Right lobe of liver (tissue), 6 donors: ENCODE measurements at places on chromosomes 7 and 10.

DNA sequence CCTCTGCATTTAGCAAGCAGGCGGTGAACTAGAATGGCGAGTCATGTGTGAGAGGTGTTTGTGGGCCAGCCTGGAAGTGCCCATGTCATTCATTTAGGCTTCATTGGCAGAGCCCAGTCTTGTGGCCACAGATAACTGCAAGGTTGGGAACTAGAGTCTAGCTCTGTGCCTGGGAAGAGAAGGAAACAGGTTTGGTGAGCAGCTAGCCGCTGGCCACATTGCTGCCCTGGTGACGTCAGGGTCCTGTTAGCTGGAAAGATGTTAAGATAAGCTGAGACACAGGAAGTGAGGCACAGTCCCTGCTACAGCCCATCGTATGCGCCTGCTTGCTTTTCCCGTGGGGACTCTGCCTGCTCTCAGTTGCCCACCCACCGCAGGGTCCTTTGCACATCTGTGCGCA, 185.5 kb downstream of the CAMK1D start:
- H3K4me1 ChIP-seq, result peaks cover 29% of the 10 kb centered on the region
- DNase-seq, result no peak
- H3K36me3 ChIP-seq, result no peaks in the 10 kb centered on the region
- H3K4me3 ChIP-seq, result no peak overlapping the region

GRCh38 chr7:48251766-48252165, 80.5 kb downstream of the ABCA13 start:
- H3K4me1 ChIP-seq, result no peaks in the 10 kb centered on the region
- H3K4me3 ChIP-seq, result no peak overlapping the region
- H3K36me3 ChIP-seq, result no peaks in the 10 kb centered on the region
- no peaks in the 10 kb centered on the region for H3K27me3 ChIP-seq
- no peak overlapping the region for H3K27ac ChIP-seq

DNA sequence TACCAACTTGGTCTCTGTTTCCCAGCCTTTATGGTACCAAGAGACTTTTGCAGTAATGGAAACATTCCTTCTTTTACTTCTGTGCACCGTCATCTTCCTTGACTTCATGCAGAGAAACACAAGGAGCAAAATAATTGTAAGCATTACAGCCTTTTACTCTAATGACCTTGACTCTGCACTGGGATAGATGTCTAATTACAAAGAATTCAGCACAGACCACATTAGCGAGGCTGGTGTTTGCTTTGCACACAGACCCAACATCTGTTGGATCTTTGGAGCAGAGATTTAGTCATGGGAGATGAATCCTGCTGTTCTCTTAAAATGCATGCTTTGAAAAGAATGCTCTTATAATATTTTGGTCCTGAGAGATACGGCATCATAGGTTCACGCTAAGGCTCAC, 261.6 kb downstream of the TWIST1 start:
- H3K27ac ChIP-seq, result no peak overlapping the region
- no peaks in the 10 kb centered on the region for H3K36me3 ChIP-seq
- H3K4me1 ChIP-seq, result no peaks in the 10 kb centered on the region
- no peaks in the 10 kb centered on the region for H3K27me3 ChIP-seq
- no peak overlapping the region for H3K4me3 ChIP-seq

DNA sequence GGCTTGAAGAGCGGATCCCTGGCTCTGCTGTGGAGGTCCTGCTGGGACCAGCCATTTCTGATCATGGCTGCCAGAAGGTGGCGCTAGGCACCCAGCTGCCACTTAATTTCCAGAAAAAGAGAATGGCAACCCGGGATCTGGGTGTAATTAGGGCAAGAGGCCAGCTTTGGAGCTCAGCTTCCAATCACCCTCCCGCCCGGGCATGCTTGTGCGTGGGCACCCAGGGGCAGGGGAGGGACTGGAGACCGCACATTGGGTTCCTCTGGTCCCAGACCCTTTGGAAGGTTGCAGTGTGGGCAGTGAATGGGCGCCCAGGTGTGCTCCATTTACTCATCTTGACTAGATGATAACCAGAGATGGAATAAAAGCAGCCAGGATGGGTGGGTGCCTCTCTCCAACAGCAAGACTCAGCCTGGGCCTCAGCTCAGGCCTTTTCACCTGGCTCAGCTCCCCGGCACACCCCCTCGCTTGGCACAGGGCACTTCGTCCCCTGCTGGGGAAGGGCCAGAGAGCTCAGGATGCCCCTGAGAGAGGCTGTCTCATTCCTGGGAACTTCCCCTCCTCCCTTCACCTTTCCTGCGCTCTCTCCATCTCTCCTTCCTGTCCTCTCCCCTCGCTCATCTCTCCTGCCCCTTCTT, 14.7 kb downstream of the FAM241B start:
- H3K4me3 ChIP-seq, result no peak overlapping the region
- H3K4me1 ChIP-seq, result no peaks in the 10 kb centered on the region
- no peak overlapping the region for H3K27ac ChIP-seq
- no peaks in the 10 kb centered on the region for H3K27me3 ChIP-seq
- H3K36me3 ChIP-seq, result no peaks in the 10 kb centered on the region

GRCh38 chr10:30737931-30738391, 108.4 kb upstream of the LYZL2 start:
- DNase-seq, result no peak
- no peaks in the 10 kb centered on the region for H3K4me1 ChIP-seq
- no peak overlapping the region for H3K27ac ChIP-seq
- no peaks in the 10 kb centered on the region for H3K27me3 ChIP-seq

- no peaks in the 10 kb centered on the region for H3K27me3 ChIP-seq
- no peak overlapping the region for H3K4me3 ChIP-seq
- DNase-seq, result no peak
- H3K36me3 ChIP-seq, result no peaks in the 10 kb centered on the region
- H3K27ac ChIP-seq, result no peak overlapping the region
Observed at GRCh38 chr7:142384493-142384922, 126.7 kb upstream of the PRSS58 start.
